Lung microvascular endothelial cell (primary cell): ENCODE measurements at places on chromosomes 7 and 10.

DNA sequence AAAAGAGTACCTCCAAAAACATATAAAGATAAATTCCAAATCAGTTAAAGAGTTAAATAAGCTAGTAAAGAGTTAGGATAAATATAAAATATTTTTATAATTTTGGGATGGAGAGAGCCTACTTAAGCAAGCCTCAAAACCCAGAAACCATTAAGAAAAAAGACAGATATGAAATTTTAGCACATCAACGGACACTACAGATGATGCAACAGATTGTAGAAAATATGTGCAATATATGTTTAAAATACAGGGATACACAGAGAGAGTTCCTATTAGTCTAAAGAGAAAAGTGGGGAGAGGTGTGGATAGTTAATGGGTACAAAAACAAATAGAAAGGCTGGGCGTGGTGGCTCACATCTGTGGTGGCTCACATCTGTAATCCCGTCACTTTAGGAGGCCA, 23.6 kb upstream of the USP54 start:
- DNase-seq = no peak

GRCh38 chr10:91410638-91411371, 661 bp downstream of the HECTD2 start:
- peak; percentile 46 for DNase-seq

GRCh38 chr7:64590971-64591370, 28.1 kb upstream of the ZNF680 start:
- no peak for DNase-seq

- DNase-seq = no peak
These were observed at the start of gene ASB15 for GRCh38 chr7:123601530-123601929. Gene ASB15 (plus strand): TSS chr7:123601821. CDS start chr7:123614503, 12,682 bp downstream.

GRCh38 chr7:27235387-27236311, 7.0 kb upstream of the EVX1 start:
- peak; percentile 41 for DNase-seq
